Mucosa of gallbladder (tissue), 1 donor: ENCODE measurements at places on chromosomes 16 and 17. TPM values are rescaled to one million over a fixed set of nuclear protein-coding genes. Genes with fewer than 3 reads are reported as not detected.

The SGSH gene
- 64.8 TPM for total RNA-seq

The SGCA gene
- total RNA-seq: 23.5 TPM

The CNGB1 gene
- 0.29 TPM for total RNA-seq

The SERPINF2 gene
- total RNA-seq: 2.9 TPM
